CD8-positive, alpha-beta memory T cell (primary cell): ENCODE measurements at places on chromosomes 6 and 20.
A peak's percentile ranks its signal among the peaks of the same experiment; 100 is the strongest.

DNA sequence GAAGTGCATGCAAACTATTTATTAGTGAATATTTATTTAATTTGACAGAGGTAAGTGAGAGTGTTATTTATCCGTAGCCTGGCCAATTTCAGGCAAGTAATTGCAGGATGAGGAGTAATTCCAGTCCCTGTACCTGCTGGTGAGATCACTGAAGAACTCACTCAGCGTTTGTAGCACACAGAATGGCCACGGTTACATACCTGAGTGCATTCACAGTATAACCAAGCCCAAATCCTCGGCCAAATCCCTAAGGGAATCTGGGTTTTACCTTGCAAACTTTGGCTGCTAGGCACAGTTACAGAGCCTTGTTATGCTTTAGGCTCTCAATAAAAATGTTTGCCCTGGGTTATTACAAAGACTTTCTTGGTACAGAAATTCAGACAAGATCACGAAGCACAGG, 93.3 kb downstream of the KCNQ5 start:
- no peaks in the 10 kb centered on the region for H3K4me1 ChIP-seq
- no peak for DNase-seq
- no peak overlapping the region for H3K27ac ChIP-seq
- H3K4me3 ChIP-seq, result no peak overlapping the region

GRCh38 chr6:21987501-21987957, 309.3 kb downstream of the PRL start:
- no peak overlapping the region for H3K4me3 ChIP-seq
- H3K36me3 ChIP-seq, result no peaks in the 10 kb centered on the region
- no peak for DNase-seq
- H3K27ac ChIP-seq, result peak overlapping the region; percentile 3
- no peaks in the 10 kb centered on the region for H3K4me1 ChIP-seq

DNA sequence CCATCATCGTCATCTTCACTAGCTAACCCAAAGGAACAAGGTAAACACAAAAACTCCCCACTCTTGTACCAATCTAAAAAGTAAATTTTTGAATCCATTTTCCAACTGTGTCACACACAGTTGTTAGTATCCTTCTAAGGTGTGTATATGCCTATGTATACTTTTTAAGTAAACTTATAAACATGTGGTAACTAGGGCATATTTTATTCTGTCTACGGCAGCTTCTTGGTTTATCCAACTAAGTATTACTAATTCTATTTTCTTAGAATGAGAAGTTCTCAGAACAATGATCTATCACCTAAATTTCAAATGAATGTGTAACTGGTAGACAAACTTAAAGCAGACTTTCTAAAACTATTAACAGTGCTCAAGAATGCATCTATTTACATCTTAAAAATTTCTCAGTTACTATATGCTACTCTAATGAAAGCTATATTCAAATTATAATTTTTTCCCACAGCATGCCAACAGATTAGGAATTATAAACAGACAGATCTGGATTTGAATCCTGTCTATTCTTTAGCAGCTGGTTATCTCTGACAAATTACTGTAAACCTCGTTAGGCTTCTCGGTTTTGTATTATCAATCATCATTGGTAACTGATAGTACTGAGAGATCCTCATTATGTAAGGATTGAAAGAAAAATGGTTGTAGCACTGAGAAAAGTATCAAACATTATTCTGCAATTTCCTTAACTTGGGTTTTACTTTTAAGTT, 1.8 kb upstream of the PLN start:
- DNase-seq, result no peak
- H3K27ac ChIP-seq, result no peak overlapping the region
- no peak overlapping the region for H3K4me3 ChIP-seq
- no peaks in the 10 kb centered on the region for H3K36me3 ChIP-seq

- DNase-seq, result no peak
- no peak overlapping the region for H3K27ac ChIP-seq
- H3K27me3 ChIP-seq, result no peaks in the 10 kb centered on the region
- no peak overlapping the region for H3K4me3 ChIP-seq
- H3K4me1 ChIP-seq, result no peaks in the 10 kb centered on the region
Observed at GRCh38 chr6:34161857-34162515, 16.1 kb upstream of the GRM4 start.

- H3K4me1 ChIP-seq, result no peaks in the 10 kb centered on the region
- H3K27ac ChIP-seq, result no peak overlapping the region
- H3K27me3 ChIP-seq, result no peaks in the 10 kb centered on the region
- no peak for DNase-seq
Observed at GRCh38 chr6:54206510-54206909, 95.3 kb downstream of the MLIP start.

DNA sequence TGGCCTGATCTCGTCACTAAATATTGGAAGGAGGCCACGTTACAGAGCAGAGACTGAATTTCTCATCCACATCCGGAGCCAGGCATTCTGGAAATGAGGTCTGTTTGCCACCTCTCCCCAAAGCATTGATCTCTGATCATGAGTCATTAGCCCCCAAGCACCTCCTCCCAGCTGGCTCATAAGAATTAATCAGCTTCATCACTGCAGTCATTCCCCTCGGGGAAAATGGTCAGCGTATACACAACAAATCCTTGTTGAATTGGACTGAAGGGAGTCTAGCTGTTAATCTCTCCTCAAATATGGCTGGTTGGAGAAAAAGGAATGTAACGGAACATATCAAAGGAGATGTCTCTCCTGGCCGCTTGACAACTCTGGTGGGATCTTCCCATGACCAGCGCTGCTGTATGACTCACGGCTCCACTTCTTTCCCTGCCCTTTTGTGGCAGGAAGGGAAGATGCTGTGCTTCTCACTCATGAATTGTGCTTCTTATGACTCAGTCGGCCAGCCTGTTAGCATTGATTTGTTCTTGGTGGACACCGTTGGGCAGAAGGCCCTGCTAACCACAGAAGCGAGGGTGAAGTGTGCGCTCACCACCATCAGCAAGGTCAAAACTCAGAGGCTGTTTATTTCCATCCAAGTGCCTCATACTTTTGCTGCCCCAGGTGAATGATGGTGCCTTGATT, 76.7 kb downstream of the RNF182 start:
- DNase-seq, result no peak
- no peaks in the 10 kb centered on the region for H3K36me3 ChIP-seq
- no peak overlapping the region for H3K4me3 ChIP-seq
- no peaks in the 10 kb centered on the region for H3K27me3 ChIP-seq
- no peaks in the 10 kb centered on the region for H3K4me1 ChIP-seq
- no peak overlapping the region for H3K27ac ChIP-seq

- no peak for DNase-seq
- no peak overlapping the region for H3K4me3 ChIP-seq
- no peaks in the 10 kb centered on the region for H3K4me1 ChIP-seq
- H3K27me3 ChIP-seq, result no peaks in the 10 kb centered on the region
Observed at GRCh38 chr6:112058243-112059032, 4.5 kb downstream of the CCN6 start.

- H3K27ac ChIP-seq, result no peak overlapping the region
- H3K4me3 ChIP-seq, result no peak overlapping the region
- no peaks in the 10 kb centered on the region for H3K27me3 ChIP-seq
- no peaks in the 10 kb centered on the region for H3K4me1 ChIP-seq
- DNase-seq, result no peak
Observed at GRCh38 chr20:48281501-48281900, 496.2 kb upstream of the SULF2 start.
